NCI-H146 (cell line): ENCODE measurements at places on chromosomes 1 and 21.

DNA sequence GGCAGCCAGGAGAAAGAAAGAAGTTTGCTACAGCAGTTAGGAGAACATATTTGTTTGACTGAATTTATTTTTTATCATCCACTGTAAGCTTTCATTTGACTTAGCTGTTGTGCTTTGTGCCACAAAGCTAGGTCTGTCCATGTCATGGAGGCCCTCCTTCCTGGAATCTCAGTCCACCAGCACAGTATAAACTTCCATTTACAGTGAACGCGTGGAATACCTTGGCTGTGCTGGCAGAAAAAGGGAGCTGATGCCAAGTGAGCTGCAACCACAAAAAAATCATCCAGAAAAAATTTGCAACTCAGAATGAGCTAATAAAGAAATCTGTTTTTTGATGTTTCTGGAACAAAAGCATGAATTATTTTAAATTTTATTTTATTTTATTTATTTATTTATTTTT is 72.6 kb downstream of the ATP6V1G3 start:
- DNase-seq, result no peak

DNA sequence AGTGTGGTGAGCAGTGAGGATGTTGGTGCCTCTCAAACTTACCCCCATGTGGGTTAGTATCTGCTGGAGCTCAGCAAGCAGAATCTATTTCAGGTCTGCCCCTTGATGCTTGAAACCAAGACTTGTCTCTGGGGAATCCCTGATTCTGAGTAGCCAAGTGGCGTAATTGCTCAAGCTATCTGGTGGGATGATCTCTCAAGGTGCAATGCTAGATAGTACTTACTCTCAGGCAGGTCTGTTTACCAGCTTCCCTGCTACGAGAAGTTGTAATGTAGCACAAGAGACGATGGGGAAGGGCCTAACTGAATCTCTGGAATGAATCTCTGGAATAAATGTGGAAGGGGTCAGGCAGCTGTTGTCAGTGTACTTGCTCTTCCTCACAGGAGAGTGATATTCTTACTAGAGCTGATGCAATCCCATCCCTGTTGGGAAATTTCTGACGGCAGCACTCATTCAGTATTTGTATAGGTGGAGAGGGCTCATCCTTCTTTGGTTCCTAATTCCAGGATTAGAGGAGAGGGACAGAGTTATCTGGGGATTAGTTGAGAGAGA is 65.4 kb downstream of the MACF1 start:
- no peak for DNase-seq

GRCh38 chr1:81379430-81379829 is 421.3 kb upstream of the ADGRL2 start:
- no peak for DNase-seq

DNA sequence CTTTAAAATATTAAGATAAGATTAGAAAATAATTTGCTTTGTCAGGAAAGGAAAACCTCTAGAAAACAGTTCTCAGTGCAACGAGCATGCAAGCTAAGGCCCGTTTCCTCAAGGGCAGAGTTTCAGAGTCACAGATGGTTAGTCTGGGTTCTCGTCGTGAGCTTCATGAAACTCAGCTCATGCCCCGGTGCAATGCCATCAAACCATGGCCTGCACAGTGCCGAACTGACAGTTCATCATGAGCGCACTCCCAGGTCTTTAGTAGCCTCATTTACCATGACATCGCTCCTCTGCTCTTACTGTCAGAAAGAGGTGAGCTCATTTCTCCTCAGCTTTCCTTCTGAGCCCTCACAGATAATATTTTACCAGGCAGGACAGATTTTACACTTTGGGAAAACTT is 319.2 kb downstream of the NTNG1 start:
- no peak for DNase-seq

- DNase-seq, result no peak
Observed at GRCh38 chr1:240021709-240022108, 70.0 kb upstream of the FMN2 start.

GRCh38 chr1:62304515-62304914 is 14.7 kb downstream of the KANK4 start:
- DNase-seq, result no peak

DNA sequence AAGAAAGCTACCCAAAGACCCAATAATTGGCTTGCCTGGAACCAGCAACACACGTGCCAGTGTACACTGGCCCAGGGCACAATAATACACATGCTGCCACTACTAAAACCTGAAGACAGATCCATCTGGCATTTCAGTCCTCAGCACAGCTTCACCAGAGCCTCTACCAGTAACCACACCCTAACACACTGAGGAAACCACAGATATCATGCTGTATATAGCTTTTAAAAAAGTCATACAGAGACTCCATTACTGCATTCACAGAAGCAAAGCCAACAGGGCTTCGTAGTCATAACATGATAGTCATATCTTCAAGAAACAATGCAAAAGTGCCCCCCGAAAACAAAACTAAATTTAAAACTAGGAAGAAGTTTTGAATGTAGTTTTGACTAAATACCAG is 40.6 kb upstream of the NEGR1 start:
- no peak for DNase-seq

DNA sequence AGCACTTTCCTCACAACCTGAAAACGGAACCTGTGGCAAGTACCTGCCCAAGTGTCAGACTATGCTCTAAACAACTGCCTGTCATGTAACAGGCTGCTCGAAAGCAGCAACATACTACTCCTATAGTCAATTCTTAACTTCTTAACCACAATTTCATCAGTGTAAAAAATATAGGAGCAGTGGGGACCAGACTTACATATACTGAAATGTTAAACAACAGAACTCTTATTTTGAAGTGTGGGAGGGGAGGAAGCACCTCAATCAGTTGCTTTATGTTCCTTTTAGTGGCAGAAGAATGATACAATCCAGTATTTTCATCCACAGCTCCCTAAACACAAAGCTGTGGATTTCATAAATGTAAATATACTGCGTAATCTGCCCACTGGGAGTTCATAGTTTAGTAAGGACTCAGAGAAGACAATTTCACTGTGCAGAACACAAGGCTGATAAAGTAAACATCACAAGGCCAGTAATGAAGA is 44.2 kb downstream of the WLS start:
- no peak for DNase-seq

GRCh38 chr1:167748906-167749305 is 27.1 kb downstream of the MPZL1 start:
- DNase-seq, result no peak

DNA sequence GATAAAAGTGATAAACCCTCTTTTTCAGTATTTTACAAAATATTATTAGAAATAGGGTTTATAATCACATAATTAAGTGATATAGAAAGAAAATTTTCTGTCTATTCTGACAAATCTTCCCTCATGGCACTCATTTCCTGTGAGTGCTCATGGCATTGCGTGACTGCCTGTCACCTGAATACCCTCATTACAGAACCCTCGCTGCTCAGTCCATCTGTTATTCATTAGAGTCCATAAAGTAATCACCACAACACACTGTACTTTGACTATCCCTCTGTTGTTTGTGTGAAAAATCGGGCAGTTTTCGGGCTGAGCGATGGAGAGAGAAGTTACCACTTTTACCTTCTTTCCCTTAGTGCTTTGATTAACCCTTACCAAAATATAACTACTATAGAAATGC is 100.4 kb upstream of the BRINP3 start:
- peak; percentile 18 for DNase-seq

DNA sequence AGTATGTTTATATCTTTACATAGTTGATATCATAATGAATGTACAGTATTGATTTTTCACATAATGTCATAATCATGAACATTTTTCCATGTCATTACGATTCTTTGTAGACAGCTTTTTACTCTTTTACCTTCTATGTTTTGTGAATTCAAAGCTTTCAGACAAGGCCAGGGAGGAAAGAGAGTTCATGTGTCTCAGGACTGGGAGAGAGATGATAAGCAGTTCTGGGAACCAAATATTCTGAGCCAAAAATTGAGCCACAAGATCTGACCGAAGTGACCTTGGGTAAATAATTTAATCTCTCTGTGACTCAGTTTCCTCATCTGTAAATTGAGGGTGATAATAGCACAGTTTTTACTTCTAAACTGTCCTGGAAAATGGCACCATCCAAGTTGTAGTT is 31.8 kb downstream of the CSF1 start:
- no peak for DNase-seq

GRCh38 chr1:19476450-19477190 is 8.7 kb downstream of the CAPZB start:
- no peak for DNase-seq

DNA sequence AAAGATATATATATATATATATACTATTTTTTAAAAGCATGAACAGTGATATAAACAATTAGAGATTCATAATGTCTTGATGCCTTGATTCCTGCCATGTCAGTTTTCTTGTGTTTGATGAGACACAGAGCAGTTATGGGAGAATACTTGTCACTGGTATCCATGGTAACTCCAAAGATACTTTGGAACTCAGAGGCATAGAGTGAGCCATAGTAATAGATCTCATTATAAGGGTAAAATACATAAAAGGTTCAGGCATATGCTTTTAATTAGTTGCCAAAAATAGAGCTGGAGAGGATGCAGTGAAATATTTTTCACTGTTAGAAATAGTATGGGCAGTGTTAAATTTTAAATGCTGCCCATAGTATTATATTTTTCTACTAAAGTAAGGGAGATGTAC is 134.1 kb downstream of the SYT14 start:
- peak; percentile 29 for DNase-seq

DNA sequence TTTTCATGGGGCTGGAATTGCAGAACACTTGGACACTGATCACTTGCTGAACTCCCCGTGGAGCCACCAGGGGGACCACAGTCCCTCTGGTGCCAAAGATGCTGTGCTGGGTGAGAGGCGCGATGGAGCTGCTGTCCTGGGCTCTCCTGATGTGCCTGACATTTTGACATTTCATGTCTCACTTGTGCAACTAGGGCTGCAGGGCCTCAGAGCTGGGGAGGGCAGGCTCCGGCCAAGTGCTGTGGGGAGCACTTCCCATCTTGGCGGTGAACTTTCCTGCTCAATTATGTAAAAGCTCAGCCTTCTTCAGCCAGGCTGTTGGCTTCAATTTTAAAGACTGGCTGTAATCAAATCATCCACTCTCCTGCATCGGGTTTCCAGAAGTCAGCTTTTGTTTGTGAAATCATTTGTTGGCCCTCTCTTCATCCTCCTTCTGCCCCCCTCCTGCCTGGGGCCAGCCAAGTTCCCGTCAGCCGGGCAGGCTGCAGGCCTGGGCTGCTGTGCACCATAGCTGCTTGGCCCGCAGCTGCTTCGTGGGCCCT is 36.8 kb downstream of the KCNAB2 start:
- no peak for DNase-seq

DNA sequence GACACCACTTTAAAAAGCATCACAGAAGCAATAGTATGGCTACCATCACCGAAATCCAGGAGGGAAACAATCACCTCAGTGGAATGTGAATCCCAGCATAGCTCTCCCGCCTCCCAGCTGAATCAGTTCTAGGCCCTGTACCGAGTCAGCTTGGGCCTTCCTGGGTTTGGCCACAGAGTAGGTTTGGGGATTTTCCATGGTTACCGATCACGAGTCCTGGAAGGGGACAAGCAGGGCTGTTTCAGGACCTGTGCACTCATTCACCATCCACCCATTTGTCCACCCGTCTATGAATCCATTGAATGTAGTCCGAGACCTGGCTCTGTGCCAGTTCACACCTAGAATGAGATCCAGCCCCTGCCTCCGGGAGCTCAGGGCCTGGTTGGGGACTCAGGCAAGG is 94.2 kb downstream of the ARHGEF10L start:
- no peak for DNase-seq

DNA sequence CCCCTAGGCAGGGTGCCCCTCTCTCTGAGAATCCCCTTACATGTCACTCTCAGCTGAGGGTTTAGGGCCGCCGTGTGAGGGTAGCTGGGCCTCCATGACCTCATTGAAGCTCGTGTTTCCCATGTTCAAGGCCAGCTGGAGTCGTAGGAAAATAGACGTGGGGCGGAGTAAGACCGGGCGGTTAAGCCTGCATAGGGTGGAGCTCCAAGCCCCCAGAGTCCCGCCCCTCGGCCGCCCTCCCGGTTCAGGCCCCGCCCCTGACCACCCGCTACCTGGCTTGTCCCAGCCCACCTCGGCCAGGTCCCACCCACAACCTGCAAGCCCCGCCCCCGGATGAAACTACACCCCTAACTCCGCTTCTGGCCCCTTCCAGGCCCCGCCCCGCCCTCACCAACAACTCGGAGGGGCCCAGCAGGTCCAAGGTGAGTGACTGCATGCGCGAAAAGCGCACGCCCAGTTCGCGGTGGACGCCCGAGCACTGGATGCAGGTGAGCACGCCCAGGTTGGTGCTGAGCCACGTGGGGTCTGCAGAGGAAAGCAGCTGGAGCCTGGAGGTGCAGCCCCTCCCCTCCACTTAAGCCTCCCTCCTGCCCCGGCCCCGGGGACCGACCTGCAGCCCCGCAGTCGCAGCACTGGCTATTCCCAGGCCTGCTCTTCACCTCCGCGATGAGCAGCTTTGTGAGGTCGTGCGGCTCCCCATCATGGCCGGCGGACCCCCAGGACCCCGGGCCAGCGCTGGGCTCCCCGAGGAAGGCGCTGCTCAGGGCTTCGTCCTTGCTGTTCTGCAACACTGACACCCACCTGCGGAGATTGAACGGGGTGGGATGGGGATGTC is 12.2 kb upstream of the TCEA3 start:
- no peak for DNase-seq

DNA sequence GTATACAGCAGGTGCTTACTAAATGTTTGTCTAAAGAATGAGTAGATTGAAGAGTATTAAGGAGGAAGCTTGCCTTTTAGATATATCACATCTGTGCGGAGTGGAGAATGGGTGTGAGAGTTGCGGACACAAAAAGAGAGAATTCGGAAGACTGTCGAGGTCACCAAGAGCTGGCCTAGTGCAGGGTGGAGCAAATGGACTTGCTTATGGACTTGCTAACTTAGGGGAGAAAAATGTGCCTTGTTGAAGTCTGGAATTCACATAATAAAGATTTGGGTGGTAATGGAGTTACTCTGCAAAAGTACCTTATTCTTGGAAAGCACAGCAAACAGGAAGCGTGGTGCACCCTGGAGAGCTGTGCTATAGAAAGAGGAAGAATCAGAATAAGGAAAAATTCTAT is 361.7 kb downstream of the PRDM2 start:
- DNase-seq, result no peak

- DNase-seq, result no peak
Observed at GRCh38 chr1:41370756-41371420, 9.7 kb downstream of the FOXO6 start.

GRCh38 chr1:5754817-5755551 is 237.2 kb downstream of the NPHP4 start:
- no peak for DNase-seq

DNA sequence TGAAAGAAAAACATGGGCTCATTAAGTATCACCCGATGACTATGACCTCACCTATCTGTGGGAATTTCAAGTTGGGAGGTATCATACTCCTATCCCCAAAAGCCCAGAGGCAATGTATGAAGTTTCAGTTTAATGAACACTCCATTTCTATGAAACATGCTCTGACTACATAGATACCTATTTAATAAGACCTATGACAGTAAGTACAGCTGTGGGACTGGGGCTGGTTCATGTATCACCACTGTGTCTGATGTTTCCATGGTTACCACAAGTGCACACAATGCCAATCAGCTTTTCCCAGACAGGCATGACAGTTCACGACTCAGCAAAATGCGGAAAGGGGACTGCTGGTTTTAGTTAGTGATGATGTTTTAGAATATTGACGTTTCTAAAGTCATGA is 167.7 kb downstream of the SIPA1L2 start:
- DNase-seq, result no peak

GRCh38 chr1:34278211-34278610 is 101.5 kb downstream of the C1orf94 start:
- DNase-seq, result no peak

GRCh38 chr1:93567255-93567918 is 114.2 kb downstream of the BCAR3 start:
- no peak for DNase-seq

- DNase-seq, result no peak
Observed at GRCh38 chr1:63929106-63929478, 155.3 kb downstream of the ROR1 start.
